ENCODE measurements at places on chromosomes 2 and 18. TPM values are rescaled to one million over a fixed set of nuclear protein-coding genes. Genes with fewer than 3 reads are reported as not detected.

Gene SNRNP27
- 67.8 TPM for total RNA-seq

Gene SERPINB12
- not detected for total RNA-seq

Gene EIPR1
- total RNA-seq, result 34.9 TPM

Gene INHBB
- total RNA-seq, result 0.14 TPM

Gene FAM136A
- 76.9 TPM for total RNA-seq

Gene RSAD2
- total RNA-seq, result 1.0 TPM

Gene ELOA2
- total RNA-seq, result not detected

DNA sequence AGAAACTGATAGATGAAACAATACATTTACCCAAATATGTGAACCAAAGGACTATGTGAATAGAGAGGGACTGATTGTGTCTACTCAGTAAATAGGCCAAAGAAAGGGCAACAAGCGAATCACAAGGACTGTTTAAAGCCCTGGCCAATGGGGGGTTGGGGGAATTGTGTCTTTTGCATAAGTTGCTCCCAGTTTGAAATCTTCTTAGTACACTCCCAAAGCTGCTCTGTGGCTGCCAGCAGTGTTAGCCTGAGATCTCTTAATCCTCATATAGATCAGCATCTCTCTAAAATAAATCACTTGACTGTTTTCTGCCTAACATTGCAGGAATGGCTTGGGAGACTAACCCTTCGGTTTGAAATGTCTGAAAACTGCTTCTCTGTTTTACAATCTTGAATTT is 236.4 kb downstream of the PLCL1 start:
- H3K27me3 ChIP-seq, result peaks cover 5% of the 10 kb centered on the region
- no peak for DNase-seq
- no peak overlapping the region for H3K4me3 ChIP-seq
- H3K4me1 ChIP-seq, result no peaks in the 10 kb centered on the region
- H3K27ac ChIP-seq, result no peak overlapping the region
- no peaks in the 10 kb centered on the region for H3K36me3 ChIP-seq

GRCh38 chr2:190303647-190304046 is 16.0 kb downstream of the HIBCH start:
- H3K4me3 ChIP-seq, result no peak overlapping the region
- peaks cover 6% of the 10 kb centered on the region for H3K4me1 ChIP-seq
- DNase-seq, result no peak
- no peak overlapping the region for H3K27ac ChIP-seq
- peaks cover 33% of the 10 kb centered on the region for H3K36me3 ChIP-seq

DNA sequence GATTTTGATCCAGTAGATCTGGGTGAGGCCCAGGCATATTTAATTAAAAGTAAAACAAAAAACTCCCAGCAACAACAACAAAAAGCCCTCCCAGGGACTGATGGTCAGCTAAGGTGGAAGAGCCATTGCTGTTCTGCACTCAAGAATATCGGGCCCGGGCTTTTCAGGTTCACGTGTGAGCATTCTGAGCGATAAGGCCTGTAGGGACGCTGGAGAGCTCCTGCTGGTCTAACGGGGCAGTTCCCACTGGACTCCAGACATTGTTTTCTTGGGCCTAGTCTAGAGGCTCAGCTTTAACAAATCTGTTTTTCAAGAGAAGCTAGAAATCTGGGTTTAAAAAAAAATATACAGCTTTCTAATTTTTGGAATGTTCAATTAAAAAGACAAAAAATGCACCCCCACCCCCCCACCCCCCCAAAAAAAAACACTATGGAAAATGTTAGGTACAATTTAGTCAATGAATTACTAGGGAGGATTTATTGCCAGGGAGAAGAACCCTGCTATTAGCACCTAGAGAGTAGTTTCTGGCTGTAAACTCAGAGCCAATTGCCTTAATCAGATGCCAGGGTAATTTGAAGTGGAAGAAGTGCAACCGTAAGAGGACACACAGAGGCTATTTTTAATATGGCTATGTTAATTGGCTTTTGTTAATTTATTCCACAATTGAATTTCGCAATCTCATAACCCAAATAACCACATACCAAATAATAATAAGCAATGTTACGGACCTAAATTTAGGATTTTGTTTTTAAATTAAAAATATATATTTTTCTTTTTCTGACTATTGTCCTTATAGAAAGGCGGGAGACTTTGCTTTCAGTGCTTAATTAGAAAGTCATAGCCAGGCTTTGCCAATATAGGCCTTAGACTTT is 78.9 kb downstream of the MAP4K4 start:
- no peak overlapping the region for H3K27ac ChIP-seq
- no peak for DNase-seq
- no peaks in the 10 kb centered on the region for H3K36me3 ChIP-seq
- no peaks in the 10 kb centered on the region for H3K27me3 ChIP-seq
- H3K4me1 ChIP-seq, result peaks cover 85% of the 10 kb centered on the region

- no peak overlapping the region for H3K4me3 ChIP-seq
- DNase-seq, result no peak
- H3K36me3 ChIP-seq, result no peaks in the 10 kb centered on the region
Observed at GRCh38 chr2:38065502-38066135, 10.3 kb downstream of the CYP1B1 start.

DNA sequence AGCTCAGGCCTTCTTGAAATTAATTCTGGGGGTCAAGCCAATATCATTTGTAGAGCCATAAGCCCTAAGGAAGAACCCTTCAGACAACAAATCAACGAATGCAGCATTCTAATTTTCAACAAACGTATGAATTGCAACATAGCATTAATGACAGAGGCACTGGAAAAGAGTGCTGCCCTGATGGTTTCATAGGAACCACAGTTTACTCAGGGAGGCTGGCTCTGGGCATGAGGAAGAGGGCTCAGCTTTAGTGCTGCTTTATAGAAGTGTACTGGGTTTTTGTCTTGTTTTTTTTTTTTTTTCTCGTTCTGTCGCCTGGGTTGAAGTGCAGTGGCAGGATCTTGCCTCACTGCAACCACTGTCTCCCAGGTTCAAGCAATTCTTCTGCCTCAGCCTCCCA is 36.1 kb upstream of the CAB39 start:
- H3K4me1 ChIP-seq, result peaks cover 10% of the 10 kb centered on the region
- H3K27ac ChIP-seq, result no peak overlapping the region
- H3K27me3 ChIP-seq, result peaks cover 55% of the 10 kb centered on the region
- no peak for DNase-seq
- H3K36me3 ChIP-seq, result no peaks in the 10 kb centered on the region

GRCh38 chr18:79645291-79645983 is 34.2 kb upstream of the CTDP1 start:
- H3K27ac ChIP-seq, result no peak overlapping the region
- H3K4me1 ChIP-seq, result peaks cover 8% of the 10 kb centered on the region
- DNase-seq, result no peak
- H3K36me3 ChIP-seq, result no peaks in the 10 kb centered on the region
- H3K4me3 ChIP-seq, result no peak overlapping the region
- H3K27me3 ChIP-seq, result peaks cover 1% of the 10 kb centered on the region

DNA sequence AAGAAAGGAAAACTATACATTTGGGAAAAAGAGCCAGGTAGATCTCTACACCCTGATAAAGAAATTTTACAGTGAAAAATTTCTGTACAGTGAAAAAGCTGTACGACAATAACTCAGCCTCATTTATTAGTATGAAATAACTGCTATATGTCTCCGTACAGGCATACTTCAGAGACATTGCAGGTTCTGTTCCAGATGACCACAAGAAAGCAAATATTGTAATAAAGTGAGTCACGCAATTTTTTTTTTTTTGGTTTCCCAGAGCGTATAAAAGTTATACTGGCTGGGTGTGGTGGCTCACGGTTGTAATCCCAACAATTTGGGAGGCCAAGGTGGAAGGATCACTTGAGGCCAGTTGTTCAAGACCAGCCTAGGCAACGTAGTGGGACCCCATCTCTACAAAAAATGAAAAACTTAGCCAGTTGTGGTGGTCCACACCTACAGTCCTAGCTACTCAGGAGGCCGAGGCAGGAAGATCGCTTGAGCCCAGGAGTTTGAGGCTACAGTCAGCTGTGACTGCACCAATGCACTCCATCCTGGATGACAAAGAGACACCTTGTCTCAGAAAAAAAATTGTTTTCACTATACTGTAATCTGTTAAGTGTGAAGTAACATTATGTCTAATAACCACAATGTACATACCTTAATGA is 28.2 kb upstream of the AMMECR1L start:
- no peaks in the 10 kb centered on the region for H3K4me1 ChIP-seq
- DNase-seq, result no peak
- H3K36me3 ChIP-seq, result no peaks in the 10 kb centered on the region
- no peak overlapping the region for H3K27ac ChIP-seq
- no peak overlapping the region for H3K4me3 ChIP-seq

GRCh38 chr2:239564587-239564986 is 163.8 kb upstream of the HDAC4 start:
- peaks cover 3% of the 10 kb centered on the region for H3K27me3 ChIP-seq
- DNase-seq, result no peak
- H3K36me3 ChIP-seq, result no peaks in the 10 kb centered on the region

DNA sequence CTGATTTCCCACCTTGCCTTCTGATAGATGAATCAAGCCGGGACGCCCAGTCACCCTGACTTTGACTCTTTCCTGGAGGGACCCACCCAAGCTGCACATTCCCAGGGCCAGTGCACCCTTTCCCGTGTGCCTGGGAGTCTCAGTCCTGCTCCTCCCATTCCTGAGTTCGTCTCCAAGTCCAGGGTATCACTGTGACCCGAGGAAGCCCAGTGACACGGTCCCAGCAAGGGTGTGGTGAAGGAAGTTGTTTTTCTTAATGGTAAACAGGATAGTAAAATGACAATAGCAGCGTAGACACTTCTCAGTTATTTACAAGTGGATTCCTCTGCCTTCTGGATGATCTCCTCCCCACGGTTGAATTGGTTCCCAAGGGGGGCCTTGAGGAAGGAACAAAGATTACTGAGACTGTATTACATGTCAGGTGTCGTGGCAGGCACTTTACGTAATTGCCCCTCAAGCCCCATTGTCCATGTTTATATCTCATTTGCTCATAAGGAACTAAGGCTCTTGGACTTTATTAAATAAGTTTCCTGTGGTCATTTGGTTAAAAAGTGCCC is 123.3 kb downstream of the PRKCE start:
- H3K4me3 ChIP-seq, result no peak overlapping the region
- H3K36me3 ChIP-seq, result peaks cover 2% of the 10 kb centered on the region
- DNase-seq, result no peak
- H3K27me3 ChIP-seq, result no peaks in the 10 kb centered on the region

DNA sequence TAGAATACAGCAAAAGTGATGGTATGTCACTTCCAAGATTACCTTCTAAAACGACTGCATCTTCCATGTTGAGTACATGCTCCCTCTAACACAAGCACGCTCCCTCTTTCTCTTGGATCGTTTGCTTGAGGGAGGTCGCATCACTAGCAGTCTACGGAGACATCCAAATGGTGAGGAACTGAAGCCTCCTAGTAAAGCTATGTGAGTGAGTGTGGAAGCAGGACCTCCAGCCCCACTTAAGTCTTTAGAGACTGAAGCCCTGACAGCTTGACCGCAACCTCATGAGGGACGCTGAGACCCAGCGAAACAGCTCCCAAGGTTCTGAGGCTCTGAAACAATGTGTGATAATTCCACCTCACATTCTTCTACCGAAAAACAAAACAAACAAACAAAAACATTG is 486.7 kb upstream of the GCFC2 start:
- H3K4me3 ChIP-seq, result no peak overlapping the region
- no peaks in the 10 kb centered on the region for H3K27me3 ChIP-seq
- no peak overlapping the region for H3K27ac ChIP-seq

DNA sequence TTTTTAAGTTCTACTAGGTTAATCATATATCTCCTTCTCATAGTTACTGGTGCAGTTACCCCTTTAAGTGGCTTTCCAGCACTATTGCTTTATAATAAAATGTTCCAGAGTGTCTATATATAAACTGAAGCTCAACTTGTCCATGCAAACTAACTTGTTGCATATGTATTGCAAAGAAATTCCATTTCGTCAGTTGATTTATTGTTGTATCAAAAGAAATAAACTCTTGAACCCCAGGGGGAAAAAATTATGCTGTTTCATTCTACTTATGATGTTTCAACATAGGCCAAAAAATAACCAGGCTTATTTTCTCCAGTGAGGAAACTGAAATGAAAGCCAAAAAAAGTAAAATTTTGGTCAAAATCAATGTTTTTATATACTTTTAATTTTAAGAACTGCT is 491.9 kb downstream of the NR4A2 start:
- no peak overlapping the region for H3K4me3 ChIP-seq
- no peaks in the 10 kb centered on the region for H3K27me3 ChIP-seq
- H3K4me1 ChIP-seq, result peaks cover 42% of the 10 kb centered on the region
- H3K36me3 ChIP-seq, result no peaks in the 10 kb centered on the region

DNA sequence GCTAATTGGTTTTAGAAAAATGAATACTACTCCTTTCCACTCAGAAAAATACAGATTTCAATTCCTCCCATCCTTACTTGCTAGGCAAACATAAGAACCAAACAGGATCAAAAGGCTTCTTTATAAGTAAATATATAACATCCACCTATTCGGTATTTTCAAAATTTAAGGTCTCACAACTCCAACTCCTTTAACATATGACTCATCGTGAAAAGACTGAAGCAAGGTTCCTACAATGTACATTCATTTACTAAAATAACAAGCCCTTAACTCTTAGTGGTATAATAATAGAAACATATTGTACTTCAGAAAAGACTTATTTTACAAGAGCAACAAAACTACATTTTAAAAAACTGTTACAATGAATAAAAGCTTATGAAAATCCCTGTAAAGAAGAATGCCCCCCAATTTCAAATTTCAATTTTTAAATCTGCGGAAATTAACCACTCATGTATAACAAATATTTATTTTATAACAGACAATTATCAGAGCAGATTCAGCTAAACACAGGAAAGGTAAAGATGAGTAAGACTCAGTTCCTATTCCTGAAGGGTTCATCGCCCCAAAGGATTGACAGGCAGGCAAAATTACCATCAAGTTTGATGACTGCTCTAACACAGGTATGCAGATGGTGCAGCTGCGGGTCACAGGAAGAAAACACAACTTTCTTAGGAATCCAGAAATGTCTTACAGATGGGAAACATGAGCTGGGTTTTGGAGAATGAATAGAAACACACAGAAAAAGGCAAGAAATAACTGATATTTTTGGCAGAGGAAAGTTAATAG is 96.4 kb downstream of the COBLL1 start:
- no peak overlapping the region for H3K27ac ChIP-seq
- no peaks in the 10 kb centered on the region for H3K4me1 ChIP-seq
- no peak overlapping the region for H3K4me3 ChIP-seq
- no peak for DNase-seq
- no peaks in the 10 kb centered on the region for H3K36me3 ChIP-seq
- H3K27me3 ChIP-seq, result no peaks in the 10 kb centered on the region

DNA sequence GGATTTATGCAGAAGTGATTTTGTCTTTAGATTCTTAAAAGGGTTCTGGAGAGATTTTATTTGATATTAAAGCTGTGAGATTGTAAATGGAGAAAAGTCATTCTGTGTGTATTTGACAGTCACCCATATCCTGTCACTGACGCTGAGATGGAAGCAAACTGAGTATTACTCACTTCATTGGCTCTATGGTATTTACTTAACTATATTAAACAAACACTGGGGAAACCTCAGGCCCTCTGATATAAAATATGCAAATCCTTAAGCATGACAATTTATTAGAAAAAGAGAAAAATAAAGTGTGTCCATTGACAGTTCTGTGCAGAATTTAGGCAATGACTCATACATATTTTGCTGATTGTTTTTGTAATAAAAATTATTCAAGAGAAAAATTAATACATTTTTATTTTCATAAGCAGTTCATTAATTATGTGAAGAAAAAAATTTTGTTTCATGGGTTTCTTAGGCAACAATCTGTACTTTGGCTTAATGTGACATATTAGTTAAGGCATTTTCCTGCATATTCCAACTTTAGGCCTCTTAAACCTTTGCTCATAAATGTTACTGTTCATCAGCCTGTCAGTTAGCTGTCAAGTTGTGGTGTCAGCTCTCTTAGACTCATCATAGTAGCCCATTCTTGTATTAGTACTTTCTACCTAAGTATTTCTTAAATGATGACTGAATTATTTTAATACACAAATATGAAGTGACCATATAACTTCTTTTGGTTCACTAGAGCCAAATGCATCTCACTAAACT is 99.9 kb downstream of the PARD3B start:
- H3K4me1 ChIP-seq, result peaks cover 13% of the 10 kb centered on the region
- H3K4me3 ChIP-seq, result no peak overlapping the region
- peaks cover 4% of the 10 kb centered on the region for H3K36me3 ChIP-seq
- no peak for DNase-seq
- no peaks in the 10 kb centered on the region for H3K27me3 ChIP-seq
- no peak overlapping the region for H3K27ac ChIP-seq
